Inflammatory macrophage (primary cell): ENCODE measurements at places on chromosomes 5 and 9.

GRCh38 chr9:124475868-124476690 lies 25.8 kb downstream of the ADGRD2 start:
- peak; percentile 45 for DNase-seq

DNA sequence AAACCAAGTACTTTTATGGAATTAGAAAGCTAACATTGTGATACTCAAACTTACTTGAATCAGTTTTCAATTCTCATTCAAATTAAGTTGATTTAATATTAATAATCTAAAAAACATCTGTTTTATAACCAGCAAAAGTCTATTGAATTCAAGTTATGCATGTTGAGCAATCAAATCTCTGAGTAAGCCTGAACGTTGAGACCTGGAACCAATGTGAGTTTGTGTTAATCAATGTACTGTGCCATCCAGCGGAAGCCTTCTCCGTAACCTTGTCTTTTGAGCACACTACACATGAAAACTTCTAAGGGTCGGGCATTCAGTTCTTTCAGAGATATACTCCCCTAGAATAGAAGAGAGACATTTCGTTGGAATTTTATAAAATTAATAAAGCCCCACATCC lies 25.9 kb downstream of the SAR1B start:
- DNase-seq, result no peak

DNA sequence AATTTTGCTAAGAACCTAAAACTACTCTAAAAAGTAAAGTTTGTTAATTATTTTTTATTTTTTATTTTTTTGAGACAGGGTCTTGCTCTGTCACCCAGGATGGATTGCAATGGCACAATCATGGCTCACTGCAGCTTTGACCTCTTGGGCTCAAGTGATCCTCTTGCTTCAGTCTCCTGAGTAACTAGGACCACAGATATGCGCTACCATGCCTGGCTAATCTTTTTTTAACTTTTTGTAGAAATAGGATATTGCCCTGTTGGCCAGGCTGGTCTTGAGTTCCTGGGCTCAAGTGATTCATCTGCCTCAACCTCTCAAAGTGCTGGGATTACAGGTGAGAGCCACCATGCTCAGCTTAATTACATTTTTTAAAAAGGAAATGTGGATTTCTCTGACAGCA lies 45.8 kb downstream of the PDE6A start:
- no peak for DNase-seq

GRCh38 chr9:35937227-35937626 lies 20.7 kb downstream of the OR2S2 start:
- no peak for DNase-seq

DNA sequence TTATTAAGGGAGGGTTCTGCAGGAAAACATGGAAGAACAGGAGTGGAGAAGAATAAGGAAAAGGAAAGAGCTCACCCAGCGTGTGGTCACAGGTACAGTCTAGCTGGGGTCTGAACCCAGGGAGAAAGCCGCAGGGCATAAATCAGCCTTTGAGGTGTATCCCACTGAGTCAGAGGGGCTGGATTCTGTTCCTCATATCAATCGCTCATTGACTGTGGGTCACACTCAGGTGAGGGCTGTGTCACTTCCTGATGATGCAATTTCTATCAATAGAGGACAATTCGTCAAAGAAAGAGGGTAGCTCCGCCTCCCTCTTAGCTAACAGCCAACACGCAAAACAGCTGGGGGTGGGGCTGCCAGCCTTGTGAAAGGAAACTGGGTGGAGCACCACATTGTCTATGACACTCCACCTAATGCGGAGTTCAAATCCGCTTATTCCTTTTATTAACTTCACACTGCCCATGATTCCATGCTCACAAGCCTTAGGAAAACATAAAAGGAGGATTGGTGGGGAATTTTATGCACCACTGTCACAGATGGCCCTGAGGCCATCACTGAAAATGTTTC lies 176.2 kb downstream of the ICE1 start:
- DNase-seq, result no peak

DNA sequence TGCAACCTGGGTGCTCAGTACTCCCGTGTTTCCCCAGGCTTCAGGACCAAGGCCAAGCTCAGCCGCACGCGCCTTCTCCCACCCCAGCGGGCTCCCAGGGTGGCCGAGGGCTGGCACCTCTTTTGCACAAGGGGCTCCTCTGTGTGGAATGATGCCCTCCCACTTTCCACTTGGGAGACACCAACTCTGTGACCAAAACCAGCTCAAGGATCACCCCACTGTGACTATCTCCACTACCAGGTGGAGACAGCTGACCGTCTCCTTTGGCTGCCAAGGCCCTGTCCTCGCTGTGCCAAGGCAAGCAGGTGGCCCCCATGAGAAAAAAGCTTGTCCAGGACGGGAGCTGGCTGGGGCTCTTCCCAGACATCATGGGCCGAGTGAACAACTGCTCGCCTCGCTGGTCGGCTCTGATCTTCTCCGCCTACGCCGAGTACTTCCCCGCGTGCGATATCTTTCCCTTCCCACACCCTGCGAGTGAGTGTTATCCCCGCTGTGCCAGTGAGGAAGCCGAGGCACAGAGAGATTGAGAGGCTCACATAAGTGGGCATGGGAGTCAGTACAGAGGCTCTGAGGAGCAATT lies 132.8 kb downstream of the ZNF354C start:
- DNase-seq, result no peak

DNA sequence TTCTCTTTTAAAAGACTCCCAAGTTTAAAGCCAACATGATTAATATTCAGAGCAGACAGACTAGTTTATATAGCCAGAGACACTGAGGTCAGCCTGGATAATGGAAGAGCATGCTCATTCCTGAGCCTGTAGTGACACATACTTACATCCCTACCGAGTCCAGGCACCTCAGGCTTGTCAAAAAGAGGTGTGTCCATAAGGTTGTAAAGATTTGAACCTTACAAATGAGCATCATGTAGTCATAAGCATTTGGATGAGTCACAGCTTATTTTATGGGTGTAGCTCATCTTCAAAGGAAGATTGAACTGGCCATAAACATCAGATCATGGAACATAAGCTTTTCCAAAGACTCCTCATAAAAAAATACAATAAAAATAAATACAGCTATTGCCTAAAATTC lies 333.5 kb downstream of the EFNA5 start:
- DNase-seq, result no peak

GRCh38 chr5:169390265-169390664 lies 89.3 kb upstream of the SLIT3 start:
- no peak for DNase-seq

DNA sequence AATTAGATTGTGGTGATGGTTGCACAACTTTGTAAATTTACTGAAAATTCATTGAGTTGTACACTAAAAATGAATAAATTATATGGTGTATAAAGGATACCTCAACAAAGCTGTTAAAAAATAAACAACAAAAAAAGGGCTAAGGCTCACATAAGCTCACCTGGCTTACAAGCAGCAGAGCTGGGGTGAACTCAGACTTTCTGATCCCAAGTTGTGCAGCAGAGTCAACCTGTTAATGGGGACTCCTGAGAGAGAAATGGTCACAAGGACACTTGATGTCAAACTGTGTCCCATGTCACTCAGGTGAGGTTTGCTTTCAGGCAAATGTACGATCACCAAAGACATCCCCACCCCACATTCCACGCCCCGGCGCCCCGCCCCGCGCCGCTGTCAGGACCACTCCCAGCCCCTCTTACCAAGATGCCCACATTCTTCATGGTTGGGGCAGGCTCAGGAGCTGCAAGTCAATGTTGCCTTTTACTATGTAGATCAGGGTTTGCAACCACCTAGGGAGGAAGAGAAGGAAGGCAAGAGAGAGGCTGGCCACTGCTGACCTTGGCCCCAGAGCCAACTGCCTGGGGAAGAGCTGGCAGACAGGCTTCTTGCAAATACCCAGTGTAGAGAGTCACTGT lies 22.4 kb upstream of the SLC36A1 start:
- no peak for DNase-seq

GRCh38 chr9:97790542-97790941 lies 62.5 kb upstream of the FOXE1 start:
- no peak for DNase-seq

DNA sequence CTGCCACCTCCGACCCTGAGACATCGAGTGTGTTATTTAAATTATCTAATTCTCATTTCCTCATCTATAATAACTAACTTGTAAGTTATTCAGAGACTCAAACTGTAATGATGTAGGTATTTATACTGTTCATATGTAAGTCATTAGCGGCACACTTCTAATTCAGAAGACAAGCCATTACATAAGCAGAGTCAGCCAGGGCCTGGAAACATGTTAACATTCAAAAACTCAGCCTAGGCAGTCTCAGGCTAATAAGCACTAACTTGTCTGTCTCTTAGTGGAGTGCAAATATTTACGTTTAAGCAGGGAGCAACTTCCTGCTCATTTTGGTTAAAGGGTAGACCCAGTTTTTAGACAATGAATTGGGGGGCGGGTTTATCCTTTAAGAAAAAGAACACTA lies 598.4 kb downstream of the ACTL7B start:
- no peak for DNase-seq

DNA sequence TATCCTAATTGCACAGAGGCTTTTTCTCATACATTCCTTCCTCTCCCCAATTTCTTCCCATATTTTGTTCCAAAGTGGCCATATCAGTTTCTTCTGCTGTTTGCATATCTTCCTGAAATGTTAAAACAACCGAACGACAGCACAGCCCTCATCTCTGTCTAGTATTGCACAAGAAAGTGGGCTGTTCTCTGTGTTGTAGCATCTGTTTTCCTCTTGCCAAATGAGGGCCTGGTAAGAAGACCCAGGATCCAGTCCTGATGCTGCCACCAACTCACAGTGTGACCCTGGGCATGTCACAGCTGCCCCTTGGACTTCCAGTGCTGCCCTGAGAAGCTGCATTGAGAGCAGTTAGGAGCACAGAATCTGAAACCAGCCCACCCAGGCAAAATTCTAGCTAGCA lies 4.1 kb downstream of the SLC31A2 start:
- peak; percentile 71 for DNase-seq

DNA sequence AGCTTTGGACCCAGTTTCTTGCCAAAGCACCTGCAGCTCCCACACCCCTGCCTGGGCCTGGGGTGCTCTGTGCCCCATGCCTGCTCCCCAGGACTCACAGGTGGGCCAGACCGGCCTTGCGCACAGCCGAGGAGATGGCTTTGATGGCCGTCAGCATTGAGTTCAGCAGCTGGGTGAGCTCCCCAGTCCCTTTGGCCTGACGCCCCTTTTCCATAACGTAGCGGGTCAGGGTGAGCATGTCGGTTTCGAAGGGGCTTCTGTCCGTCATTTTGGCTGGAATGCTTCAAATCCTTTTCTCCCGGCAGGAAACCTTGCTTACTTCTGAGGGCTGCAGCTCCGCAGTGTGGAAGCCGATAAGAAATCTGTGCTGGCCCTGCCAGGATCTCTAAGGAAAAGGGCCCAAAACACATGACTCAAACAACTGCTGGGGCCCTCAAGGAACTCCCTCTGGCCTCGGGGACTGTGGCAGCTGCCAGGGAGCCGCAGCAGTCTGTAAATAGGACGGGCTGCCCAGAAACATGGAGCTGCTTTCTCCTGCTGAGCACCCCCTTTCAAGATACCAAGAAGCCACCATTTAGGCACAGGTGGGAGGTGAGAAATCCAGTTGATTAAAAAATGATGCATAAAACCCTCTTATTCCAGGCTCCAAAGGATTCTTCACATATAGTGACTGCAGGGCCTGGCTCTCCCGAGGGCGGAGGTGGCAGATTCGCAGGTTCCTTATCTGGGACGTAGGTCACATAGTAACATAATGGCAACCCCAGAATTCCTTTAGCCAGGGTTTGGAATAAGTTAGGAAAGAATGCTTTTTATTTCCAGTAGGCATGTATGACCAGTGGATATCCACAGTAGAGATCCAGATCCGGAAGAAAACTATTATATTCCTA lies at the start of gene FBP2:
FBP2 (minus strand) TSS at position 366 of the 887 bp plus-strand sequence; CDS start at position 268, 98 bp downstream.
- DNase-seq, result no peak

GRCh38 chr9:110173322-110173642 lies 34.7 kb downstream of the C9orf152 start:
- no peak for DNase-seq

- DNase-seq, result no peak
These were observed 9.7 kb upstream of the RXRA start for GRCh38 chr9:134316449-134317160.

DNA sequence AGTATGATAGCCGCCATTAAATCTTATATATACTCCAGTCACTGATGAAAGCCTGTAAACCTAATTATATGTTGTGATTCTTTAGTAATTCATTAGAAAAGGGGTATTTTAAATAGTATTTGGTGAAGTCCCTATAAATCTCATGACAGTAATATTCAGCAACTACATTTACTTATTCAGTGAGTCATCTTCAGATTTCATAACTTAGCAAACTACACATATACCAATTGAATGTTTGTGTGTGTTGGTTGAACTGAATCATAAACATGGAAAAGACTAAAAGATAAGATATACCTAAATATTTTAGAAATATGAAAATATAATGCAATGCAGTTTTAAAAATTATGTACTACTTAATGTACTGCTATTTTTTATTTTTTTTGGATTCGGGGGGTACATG lies 1050.4 kb downstream of the MAT2B start:
- DNase-seq, result no peak

GRCh38 chr9:83981126-83981871 lies 694 bp downstream of the RMI1 start:
- peak; percentile 61 for DNase-seq

GRCh38 chr5:65758546-65759144 lies 36.6 kb downstream of the NLN start:
- no peak for DNase-seq

GRCh38 chr5:151739939-151740335 lies 18.5 kb downstream of the ATOX1 start:
- no peak for DNase-seq

GRCh38 chr5:73355108-73355507 lies 93.5 kb downstream of the FOXD1 start:
- no peak for DNase-seq

DNA sequence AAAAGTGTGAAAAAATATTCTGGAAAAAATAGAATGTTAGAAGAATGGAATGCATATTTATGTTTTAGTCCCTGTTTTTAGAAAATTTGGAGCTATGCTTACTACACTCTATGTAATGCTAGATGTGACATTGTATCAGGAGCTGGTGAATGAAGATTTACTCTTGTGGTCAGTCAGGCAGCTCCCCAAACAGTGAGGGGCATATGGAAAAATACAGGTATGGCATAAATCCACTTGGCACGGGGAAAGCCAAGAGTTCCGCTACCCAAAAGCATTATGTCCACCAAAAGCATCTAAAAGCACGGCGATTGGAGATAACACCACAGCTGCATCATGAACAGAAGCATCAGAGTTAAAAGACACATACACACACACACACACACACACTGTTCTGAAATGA lies 220.2 kb upstream of the KLF9 start:
- DNase-seq, result no peak

DNA sequence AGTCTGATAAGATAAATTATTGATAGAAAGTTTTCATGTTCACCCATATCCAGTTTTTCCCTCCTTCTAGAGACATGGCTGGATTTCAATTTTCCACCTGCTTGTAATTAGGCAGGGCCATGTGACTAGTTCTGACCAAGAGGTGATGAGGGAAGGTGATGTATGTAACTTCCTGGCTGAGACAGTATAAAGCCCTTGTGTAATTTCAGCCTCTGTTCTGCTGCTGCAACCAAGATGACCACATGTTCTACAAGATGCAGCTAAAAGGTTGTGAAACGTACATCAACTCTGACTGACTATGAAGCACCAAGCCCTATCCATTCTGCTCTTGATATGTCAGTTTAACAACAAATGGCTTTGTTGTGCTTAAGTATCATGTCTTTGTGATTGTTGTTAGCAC lies 376.5 kb upstream of the DAB2 start:
- DNase-seq, result no peak
